ENCODE measurements at places on chromosomes 16 and 17.

- no peak for DNase-seq
Measured at GRCh38 chr17:1808644-1809043, 21.1 kb downstream of the SMYD4 start.

- DNase-seq = no peak
Measured at GRCh38 chr16:87569601-87570571, 32.4 kb upstream of the JPH3 start.

DNA sequence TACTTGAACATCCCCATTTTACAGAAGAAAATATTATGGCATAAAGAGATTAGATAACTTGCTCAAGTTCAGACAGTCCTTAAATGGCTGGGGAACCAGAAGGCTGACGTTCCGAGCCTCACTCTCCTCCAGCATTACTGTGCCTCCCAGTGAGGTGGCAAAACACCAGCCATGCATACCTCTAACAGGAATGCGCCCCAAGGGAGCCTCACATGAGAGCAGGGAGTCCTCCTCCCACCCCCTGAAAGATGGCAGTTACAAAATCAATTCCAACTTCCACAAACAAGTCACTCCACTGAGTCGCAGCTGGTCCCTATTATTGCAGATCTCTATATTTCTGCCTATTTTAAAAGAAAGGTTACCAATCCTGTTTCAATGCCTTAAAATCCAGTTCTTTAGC is 55.5 kb downstream of the ANKFY1 start:
- no peak for DNase-seq

GRCh38 chr17:29726715-29727252 is 104.1 kb upstream of the CORO6 start:
- no peak for DNase-seq

DNA sequence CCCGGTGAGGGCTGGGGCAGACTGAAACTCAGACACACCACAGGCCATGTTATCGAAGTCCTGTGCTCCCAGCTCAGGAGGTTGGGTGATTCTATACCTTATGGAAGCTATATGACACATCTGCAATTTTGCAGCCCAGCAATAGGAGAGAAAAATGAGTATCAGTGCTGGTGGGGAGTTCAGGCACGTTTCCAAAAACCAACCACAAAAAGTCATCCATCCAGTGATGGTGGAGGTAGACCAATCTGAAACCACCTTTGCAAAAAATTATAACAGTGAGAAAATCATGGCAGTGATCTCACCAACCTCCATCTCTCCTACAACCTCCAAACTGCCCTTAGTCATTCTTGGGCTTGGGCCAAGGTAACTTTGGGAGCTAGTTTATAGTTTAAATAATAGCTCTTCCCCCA is 327.9 kb downstream of the SLC39A11 start:
- peak; percentile 10 for DNase-seq

GRCh38 chr16:87740441-87740840 is 25.3 kb downstream of the KLHDC4 start:
- peak; percentile 17 for DNase-seq

GRCh38 chr16:2386990-2387389 is 42.3 kb upstream of the CCNF start:
- DNase-seq = no peak

- DNase-seq = no peak
Measured at GRCh38 chr16:84404936-84405639, 36.8 kb downstream of the ATP2C2 start.

DNA sequence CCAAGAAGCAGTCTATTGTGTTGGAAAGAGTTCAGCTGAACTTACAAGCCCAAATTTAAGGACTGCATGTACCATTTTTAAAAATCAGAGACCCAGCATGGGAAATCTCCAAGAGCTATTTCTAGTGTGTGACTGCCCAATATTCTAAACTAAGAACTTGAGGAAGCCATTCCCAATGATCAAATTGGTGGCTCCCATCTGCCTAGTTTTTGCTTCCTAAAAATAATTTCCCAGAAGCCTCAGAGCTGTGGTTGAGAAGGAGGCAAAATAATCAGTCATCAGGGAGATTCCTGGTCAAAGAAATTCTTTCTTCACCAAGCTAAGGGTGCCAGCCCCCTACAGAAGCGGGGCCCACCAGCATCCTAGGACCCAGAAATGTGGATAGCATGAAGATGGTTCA is 176.1 kb upstream of the CDH5 start:
- no peak for DNase-seq

- DNase-seq = no peak
Measured at GRCh38 chr16:14202697-14203096, 131.6 kb downstream of the MRTFB start.

GRCh38 chr16:88055356-88055755 is 104.1 kb downstream of the BANP start:
- no peak for DNase-seq

DNA sequence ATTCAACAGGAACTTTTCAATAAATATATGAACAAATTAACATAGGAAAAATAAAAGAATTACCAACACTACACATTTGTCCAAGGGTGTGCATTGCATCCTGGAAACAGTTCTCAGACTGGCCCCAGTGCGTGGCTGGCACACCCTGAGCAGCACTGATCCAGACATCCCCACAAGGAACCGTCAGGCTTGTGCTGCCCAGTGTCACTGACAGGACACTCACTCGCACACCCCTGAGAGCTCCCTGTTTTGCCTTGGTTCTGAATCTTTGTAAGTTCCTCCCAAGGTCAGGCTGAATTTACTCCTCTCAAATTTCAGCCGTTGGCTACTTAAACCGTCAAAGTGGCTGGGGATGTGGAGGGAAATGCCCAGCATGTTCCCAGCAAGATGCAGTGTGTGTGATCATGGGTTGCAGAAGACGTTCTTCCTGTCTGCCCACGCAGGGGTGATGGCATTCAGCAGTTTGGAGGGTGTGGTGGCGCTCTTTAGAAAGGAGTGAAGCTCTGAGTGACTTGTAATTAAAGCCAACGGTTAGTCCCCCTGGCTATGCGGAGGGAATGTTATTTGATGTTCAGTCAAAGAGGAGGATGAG is 1.7 kb downstream of the MT2A start:
- no peak for DNase-seq

DNA sequence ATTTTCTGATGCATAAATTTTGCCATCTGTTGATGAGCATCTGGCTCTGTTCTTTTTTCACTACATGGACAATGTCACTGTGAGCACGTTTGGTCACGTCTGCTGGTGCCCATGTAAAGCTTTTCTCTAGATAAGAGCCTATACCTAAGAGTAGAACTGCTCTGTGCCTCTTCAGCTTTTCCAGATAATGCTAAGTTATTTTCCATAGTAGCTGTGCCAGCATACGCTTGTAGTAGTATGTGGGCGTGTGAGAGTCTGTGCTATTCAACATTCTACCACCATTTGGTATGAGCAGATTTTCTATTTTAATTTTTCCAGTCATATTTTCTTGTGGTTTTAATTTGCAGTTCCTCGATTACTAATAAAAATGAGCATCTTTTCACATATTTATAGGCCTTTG is 33.2 kb downstream of the VPS35L start:
- DNase-seq = no peak

DNA sequence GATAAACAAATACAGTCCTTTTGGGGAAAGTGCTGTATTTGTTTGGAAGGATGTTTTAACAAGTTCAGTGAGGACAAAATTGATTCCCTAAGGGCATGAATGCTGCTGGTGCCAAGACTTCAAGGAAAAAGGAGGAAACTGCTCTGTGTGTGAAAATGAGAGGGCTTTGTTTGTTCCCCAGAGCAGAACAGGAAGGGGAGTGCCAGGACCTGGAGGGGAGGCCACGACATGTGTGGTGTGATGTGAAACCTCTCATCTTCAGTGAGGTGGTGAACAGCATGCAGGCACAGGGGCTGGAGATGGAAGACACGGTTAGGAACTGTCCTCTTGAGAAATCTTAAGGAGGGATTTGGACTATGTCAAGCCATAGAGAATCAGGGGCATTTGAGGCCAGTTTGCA is 46.6 kb upstream of the GRIN2A start:
- DNase-seq = no peak

DNA sequence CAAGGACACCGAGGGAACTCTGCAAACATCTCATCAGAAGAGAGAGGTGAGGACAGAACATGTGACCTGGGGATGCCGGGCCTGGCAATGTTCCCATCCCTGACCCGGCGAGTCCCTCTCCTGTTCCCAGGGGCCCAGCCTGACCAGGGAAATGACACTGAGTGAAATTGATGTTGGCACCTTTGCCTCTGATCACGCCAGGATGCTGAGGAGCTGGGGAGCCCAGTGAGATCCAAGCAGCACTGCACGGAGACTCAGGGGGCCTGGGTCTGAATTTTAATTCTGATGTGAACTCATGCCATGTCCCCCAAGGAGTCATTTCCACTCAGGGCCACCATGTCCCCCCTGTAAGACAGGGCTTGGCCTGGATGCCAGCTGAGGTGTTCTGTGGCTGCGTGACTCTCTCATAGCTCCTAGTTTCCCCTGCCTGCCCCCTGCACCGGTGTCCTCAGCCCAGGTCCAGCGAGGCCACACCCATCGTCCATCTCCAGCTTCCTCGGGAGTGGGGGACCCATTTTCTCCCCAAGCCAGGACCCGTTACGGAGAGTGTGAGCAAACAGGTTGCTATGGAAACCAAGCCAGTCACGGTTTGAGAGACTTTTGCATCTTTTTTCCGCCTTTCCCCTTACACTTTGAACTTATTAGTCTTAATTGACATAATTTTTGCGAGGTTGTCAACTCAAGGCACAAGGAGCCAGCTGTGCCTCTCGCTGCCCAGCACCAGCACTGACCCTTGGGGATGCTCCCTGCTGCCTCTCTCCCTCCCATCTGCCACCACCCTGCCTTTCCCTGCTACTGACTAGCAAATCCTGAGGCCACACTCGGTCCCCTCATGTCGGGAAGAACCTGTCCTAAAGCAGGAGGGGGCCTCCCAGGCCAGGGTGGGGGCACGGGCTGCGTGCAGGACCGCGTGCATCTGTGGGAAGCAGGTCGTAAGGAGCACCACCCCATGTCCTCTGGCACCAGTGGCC is 150.0 kb downstream of the SDK2 start:
- DNase-seq = no peak

DNA sequence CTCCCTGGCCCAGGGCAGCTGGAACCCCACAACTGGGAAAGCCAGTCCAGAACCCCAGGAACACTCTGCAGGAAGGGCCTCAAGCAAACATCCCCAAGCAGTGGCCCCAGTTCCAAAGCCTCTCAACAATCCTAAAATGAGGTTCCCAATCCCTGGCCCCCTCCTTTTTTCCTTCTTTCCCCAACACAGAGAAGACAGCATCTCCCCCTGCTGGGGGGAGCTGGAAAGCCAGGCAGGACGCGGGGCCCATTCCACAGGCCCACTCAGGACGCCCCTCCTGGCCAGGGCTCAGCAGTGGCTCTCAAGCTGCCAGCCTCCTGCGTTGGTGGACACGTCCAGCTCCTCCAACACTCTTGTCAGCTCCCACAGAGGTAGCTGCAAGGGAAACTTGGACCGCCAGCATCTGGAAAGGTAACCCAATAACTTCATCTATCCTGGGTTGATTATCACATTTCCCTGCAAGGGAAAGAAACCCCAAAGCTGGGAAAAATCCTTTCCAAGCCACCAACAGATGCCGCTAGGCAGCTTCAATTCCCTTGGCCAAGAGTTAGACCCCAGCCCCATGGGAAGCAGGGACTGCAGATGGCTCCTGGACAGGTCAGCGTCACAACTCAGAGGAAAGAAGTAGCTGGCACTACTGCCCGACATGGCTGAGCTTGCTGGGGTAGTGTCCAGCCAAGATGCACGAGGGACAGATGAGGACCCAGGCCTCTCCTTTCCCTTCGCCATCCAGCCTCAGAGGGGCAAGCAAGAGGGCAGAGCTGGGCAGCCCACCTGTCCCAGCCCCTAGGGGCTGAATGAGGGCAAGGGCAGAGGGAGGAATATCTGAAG is 7.6 kb downstream of the HDAC5 start:
- no peak for DNase-seq

- no peak for DNase-seq
Measured at GRCh38 chr17:75950421-75950820, 9.6 kb upstream of the FBF1 start.

GRCh38 chr16:73337373-73338296 is 289.7 kb upstream of the ZFHX3 start:
- no peak for DNase-seq

- DNase-seq = no peak
Measured at GRCh38 chr17:44283344-44284023, 15.5 kb upstream of the SLC4A1 start.

DNA sequence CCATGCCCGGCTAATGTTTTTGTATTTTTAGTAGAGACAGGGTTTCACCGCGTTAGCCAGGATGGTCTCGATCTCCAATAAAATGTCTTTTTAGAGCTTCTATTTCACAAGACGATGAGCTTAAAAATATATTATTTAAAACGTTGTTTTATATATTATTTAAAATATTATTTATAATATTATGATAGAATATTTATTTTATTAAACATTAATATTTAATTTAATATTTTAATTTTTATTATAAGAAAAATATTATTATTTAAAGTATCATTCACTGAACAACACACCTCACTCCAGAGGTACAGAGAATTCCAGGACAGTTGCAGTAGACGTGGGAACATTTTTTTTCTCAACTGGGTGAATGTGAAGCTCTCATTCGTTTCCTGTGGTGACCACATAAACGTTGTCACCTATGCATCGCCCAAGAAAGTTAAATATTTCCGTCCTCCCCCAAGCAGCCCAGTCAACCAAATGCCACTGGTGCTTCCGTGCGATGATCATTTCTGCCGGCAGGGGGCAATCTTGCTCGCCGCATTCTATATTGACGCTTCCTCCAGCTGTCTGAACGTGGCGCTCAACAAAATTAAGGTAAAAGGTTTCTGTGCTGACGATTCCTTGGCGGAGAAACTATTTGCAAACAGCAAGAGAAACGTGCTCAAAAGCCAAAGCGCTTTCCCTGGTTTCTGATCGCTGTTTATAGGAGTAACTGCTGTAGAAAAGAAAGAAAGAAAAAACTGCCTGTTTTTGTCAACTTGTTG is 41.7 kb upstream of the PRSS54 start:
- peak; percentile 32 for DNase-seq

- no peak for DNase-seq
Measured at GRCh38 chr17:60167065-60167741, 17.4 kb downstream of the CA4 start.

GRCh38 chr16:75181630-75182029 is 25.3 kb downstream of the CTRB2 start:
- no peak for DNase-seq

- DNase-seq = no peak
Measured at GRCh38 chr16:67104061-67104460, 5.7 kb upstream of the PHAF1 start.

GRCh38 chr16:76376988-76377387 is 99.8 kb downstream of the CNTNAP4 start:
- no peak for DNase-seq

Measured in fibroblast of skin of left quadriceps (primary cell).